Putamen (tissue), 1 donor: ENCODE measurements at places on chromosomes 12 and 14.

DNA sequence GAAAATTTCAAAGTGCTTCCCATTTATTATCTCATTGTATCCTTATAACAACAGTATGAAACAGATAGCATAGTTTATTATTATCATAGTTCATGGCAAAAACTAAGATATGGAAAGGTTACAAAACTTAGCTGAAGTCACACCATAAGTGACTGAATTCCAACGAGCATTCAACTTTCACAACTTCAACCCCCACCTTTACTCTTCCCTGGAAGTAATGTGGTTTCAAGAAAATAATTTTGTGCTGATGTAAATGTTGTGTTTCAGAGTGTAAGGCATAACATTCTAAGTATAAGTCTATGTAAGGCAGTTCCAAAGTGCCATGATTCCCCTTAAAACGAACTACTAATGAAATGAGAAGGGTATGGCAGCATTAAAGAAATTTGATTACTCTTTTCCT is 454.5 kb downstream of the BCAT1 start:
- DNase-seq, result no peak

GRCh38 chr14:88488081-88488480 is 66.7 kb downstream of the PTPN21 start:
- DNase-seq, result no peak

DNA sequence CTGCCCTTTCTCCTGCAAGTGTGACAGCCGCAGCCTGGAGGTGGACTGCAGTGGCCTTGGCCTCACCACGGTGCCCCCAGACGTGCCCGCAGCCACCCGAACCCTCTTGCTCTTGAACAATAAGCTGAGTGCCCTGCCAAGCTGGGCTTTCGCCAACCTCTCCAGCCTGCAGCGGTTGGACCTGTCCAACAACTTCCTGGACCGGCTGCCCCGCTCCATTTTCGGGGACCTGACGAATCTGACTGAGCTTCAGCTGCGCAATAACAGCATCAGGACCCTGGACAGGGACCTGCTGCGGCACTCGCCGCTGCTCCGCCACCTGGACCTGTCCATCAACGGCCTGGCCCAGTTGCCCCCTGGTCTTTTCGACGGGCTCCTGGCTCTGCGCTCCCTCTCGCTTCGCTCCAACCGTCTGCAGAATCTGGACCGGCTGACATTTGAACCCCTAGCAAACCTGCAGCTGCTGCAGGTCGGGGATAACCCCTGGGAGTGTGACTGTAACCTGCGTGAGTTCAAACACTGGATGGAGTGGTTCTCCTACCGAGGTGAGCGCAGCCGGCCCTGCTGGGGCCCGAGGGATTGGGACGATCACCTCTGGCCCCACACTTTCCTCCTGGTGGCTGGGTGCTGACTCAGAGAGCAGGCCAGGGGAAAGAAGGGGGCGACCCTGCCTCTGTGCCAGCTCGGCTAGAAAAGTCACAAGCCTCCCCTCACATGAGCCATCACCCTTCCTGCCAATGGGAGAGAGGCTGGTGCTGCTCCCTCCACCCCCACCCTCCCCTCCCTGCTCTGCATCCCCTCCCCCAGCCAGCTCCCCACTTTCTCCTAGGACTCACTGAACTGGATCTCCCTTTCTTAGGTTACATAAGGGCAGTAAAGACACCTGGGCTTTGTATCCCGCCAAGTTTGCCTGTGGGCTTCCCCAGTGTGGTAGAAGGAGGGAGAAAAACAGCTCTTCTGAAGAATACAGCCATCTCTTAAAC is 10.9 kb downstream of the LRTM2 start:
- DNase-seq, result peak; percentile 69

- DNase-seq, result no peak
These were observed 104.7 kb downstream of the ZNF664 start for GRCh38 chr12:124077701-124078100.

DNA sequence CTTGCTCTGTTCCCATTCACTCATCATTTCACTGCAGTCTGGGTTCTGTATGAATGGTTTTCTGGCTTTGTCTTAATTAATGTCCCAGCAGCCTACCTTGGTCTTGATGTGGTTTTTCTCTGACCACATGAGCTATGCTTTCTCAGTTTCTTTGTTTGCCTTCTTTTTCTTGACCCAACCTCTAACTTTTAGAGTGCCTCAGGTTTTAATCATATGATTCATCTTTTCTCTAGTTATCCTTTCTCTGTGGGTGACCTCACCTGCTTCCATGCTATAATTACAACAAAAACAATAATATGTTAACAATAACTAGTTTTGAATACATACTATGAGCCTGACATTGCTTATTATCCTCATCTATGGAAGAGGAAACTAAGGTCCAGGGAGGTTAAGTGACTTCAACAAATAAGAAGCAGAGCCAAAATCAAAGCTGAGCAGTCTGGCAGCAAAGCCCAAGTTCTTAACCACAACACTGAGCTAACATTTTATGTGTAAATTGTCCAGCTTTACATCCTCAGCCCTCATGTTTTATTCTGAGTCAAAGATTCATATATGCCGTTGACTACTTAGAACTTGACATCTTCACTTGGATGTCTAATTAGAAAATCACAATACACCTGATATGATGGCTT is 4.7 kb upstream of the EPYC start:
- DNase-seq, result no peak

- DNase-seq, result no peak
These were observed 262.7 kb upstream of the ALG10B start for GRCh38 chr12:38053655-38054464.

GRCh38 chr14:24911324-24912109 is 138.4 kb downstream of the STXBP6 start:
- DNase-seq, result no peak

DNA sequence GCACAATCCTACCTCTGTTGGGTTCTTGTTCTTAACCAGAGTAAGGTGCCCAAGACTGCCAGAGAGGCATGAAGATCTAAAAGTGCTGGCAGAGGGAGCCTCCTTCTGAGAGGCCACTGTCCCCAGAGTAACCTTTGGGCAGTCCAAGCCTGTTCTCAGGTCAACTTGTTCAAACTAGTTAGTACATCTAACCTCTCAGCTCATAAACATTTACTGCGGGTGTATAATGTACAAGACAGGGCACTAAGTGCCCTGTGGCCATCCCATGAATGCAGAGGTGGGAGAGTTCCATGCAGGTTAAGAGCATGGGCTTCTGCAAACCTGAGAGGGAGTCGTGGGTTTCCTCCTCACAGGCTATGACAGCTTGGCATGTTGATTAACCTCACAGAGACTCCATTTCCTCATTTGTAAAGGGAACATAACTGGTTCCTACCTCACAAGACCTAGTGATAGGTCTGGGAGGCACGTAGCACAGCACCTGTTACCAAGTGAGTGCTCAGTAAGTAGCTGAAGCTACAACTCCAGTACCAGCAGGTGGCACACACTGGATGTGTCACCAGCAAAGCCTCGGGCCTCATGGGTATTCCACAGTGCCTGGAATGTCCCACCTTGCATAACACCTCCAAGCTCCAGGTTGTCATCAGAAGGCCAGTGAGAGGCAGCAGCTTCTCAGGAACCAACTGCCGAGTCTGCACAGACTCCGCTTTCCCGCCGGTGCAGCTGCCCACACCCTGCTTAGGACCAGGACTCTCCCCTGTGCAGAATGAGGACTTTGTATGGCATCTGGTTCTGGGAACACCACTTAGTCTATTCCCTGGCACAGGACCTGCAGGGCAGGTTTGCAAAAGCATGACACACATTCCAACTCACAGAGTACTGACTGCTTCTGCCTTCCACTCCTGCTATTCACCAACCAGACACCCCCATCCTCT is 4.4 kb downstream of the VDR start:
- no peak for DNase-seq

GRCh38 chr12:85866986-85867776 is 6.9 kb upstream of the NTS start:
- peak; percentile 22 for DNase-seq

GRCh38 chr12:2336409-2336829 is 283.6 kb downstream of the CACNA1C start:
- no peak for DNase-seq

DNA sequence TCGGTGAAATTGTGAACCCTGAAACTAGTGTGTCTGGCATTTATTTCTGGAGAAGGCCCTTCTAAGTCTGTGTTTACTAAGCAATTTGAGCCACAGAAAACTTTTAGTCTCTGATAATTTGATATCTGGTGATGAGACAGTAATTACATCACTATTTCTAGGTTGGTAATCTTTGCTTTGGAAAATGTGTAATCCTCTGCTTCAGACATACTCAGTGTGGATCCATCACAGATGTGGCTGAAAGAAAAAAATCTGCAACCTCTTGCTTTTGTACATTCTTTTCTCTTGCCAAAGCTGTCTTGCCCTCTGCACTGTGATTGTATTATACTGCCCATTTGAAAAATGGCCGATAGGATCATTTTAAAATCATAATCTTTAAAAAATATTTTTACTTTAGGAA is 78.1 kb downstream of the PELI2 start:
- no peak for DNase-seq

DNA sequence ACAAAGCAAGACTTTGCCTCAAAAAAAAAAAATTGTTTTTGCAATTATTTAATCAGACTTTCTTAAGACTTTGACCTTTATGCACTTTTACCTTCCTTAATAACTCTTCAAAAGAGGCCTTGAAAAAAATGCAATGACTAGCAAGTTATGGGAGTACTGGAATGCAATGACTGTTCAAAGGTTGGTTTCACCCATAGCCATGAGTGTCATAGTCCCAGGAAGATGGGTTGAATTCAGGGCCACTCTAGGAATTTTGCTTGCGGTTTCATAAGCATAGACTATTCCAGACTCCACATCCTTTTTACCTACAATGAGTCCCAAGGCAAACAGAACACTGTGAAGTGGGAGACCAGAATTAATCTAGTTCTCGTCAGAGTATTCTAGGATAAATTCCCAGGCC is 29.4 kb upstream of the DENND5B start:
- no peak for DNase-seq

DNA sequence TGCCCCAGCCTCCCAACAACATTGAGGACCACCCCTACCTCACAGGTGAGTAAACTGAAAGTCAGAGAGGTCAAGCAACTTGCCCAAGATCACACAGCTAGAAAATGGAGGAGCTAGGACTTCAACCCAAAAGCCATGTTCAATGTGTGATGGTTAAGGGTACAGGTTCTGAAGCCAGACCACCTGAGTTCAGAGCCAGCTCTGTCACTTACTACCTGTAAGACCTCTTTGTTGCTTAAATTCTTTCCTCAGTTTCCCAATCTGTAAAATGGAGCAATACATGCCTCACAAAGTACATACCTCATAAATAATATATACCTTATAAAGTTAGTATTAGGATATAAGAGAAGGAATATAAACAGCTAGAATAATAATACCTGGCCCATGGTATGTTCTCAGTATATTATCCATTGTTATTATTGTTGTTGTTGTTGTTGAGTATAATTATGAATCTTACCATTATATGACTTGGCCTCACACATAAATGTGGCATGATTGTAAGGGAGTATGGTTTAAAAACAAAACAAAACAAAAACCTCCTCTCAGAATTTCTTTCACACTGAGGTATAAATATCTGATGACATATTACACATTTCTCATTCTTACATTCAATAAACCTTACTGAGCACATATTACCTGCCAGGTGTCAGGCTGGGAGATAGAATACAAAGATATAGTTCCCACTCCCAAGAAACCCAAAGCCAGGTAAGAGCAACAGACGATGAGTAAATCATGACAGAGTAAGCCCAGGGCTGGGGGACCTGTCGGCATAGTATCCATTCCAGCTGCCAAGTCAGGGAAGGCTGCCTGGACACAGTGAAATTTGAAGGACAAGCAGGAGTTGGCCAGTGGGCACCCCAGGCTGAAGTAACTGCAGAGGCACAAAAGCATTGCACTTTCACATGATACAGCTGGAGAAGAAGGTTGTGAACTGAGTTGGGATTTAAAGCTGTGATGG is 19.6 kb downstream of the CMKLR1 start:
- DNase-seq, result no peak

GRCh38 chr14:71355324-71356201 is 448.3 kb downstream of the PCNX1 start:
- DNase-seq, result no peak

DNA sequence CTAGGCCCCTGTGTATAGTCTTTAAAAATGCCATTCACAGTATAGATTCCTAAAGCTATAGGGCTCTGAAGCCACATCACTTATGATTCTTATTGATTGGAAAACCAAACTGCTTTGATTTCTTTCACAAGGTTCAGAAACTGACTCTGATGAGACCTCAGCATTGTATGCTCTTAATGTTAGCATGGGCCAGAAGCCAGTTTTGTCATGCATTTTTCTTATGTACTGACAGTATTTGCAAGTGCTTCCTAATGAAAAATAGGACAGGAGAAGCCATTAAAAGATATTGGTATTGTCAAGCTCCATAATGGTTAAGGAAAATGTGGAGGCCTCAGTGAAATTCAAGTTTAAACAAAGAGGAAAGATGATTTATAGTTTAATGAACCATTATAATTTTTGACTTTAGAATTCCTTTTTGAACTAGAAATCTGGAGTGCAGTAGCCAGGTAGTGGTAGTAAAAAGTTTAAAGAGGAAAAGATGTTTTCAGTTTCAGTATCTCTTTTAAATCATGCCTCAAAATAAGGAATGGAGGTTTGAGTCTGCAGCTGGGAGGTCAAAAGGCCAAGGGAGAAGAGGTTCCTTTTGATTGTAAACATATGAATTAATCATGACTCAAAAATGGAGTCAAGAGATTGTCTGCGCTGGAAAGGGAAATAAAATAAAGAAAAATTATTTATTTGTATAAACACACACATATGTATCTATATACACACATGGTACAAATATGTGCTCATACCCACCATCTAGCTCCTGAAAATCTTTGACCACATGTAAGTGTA is 388.1 kb upstream of the PRICKLE1 start:
- DNase-seq, result no peak

GRCh38 chr12:27460471-27460978 is 14.0 kb downstream of the SMCO2 start:
- no peak for DNase-seq

GRCh38 chr12:42162965-42163364 is 18.3 kb upstream of the GXYLT1 start:
- DNase-seq, result no peak

- peak; percentile 70 for DNase-seq
These were observed 10.1 kb downstream of the TMEM119 start for GRCh38 chr12:108587826-108588225.

DNA sequence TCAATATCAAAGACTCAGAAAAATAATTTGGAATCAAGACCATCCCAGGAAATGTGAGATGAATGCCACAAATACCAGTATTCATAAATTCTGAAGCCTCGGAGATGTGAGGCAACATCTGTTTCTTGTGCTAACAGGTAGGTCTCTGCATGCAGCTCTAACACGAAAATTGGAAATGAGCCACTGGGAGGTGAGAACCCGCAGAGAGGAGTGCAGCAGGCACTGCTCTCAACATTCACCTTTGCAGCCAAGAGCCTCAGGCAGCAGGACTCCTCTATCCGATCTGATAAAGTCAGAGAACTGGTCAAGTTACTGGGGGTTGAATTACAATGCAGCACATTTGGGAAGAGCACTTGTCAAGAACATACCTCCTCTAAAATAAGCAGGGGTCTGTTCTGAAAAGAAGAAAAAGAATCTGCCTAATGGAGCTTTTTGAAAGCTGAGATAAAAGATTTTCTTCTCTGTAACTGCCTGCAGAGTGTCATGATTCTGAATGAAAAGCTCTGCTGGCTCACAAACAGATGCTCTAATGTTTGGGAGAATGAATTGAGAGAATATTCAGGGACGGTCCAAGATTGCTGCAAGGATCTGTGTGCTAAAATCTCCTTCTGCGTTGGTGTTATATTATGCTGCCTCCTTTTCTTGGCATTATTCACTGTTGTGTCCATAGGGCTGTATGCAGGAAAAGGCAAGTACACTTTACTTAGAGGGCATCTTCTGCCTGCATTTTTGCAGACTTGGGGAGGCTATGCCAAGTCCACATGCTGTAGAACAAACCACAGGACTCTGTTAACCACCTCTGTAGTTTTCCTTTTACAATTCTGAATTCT is 209.6 kb upstream of the KRR1 start:
- no peak for DNase-seq
